T47D (cell line): ENCODE measurements at places on chromosomes 7 and 10.

DNA sequence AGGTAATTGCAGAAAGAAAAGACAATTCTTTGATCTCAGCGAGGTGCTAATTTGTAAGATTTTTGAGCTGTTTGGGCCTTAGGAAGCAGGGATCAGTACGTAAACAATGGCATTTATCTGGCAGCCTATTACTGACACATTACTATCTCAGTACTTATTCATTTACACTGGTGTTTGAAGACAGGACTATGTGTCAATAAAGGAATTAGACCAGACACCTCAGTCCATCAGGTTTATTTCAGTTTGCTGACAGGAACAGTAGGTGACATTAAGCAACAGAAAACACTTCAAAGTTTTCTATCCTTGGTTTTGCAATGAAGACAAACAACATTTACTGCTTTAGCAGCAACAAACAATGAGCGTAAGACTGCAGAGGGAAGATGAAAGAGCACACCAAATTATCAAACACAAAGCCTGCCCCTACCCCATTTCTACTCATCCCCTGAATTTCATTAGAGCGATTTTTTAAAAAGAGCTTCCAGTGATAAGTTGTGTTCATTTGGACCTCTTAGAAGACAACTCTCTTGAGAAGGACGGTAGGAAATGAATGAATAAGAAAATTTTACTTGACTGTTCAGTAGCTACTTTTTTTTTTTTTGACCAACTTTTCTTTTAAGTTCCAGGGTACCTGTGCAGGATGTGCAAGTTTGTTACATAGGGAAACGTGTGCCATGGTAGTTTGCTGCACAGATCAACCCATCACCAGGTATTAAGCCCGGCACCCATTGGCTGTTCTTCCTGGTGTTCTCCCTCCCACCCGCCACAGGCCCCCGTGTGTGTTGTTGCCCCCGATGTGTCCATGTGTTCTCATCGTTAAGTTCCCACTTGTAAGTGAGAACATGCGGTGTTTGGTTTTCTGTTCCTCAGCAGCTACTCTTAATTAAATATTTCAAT, 138.8 kb downstream of the DKK1 start:
- no peak for DNase-seq

DNA sequence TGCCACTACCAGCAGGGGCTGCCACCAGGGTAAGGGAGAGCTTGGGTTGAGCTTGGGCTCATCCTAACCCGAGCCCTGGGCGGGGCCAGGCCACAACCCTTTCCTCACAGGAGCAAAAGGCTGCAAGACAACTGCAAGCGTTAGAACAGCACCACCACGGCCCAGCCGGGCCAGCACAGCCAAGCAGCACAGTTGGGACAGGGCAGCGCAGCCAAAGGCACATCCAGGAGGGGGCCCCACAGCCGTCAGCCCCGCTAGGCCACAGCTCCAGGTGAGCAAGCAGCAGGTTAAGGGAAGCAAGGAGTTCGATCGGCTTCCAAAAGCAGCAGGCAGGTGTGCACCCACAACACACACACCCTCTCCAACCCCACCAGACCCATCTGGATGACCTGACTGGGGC, 7.0 kb upstream of the NDST2 start:
- DNase-seq = no peak

GRCh38 chr10:11307004-11307403, 289.3 kb downstream of the CELF2 start:
- no peak for DNase-seq

- no peak for DNase-seq
Measured at GRCh38 chr7:94595717-94596116, 60.2 kb downstream of the SGCE start.

- DNase-seq = peak; percentile 16
Measured at GRCh38 chr7:39394105-39394680, 172.0 kb upstream of the YAE1 start.

DNA sequence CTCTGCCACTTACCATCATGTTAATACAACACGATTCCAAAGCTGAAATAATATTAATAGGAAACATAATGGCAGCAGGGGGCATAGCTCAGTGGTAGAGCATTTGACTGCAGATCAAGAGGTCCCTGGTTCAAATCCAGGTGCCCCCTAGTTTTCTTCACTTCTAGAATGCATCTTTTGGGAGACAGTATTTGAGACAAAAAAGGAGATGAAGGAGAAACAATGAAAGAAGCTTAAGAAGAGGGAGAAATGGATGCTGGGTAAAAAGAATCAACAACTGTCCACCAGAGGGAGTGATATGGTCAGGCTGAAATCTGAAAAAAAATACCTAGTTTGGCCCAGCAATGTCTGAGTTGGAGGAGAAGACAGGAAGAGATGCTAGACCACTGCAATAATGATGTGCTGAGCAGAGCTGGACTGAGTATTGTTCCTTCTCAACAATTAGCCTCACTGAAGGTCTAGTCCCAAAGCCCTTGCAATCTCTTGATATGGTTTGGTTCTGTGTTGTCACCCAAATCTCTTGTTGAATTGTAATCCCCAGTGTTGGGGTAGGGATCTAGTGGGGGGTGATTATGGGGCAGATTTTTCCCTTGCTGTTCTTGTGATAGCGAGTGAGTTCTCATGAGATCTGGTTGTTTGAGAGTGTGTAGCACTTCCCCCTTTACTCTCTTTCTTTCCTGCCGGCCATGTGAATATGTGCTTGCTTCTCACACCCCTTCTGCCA, 48.3 kb downstream of the ZNF783 start:
- peak; percentile 71 for DNase-seq
